Stimulated activated CD4-positive, alpha-beta T cell treated with anti-CD3 and anti-CD28 coated beads, Interleukin-4, amount 100 ng/mL, for 1 hour (primary cell): ENCODE measurements at places on chromosomes 1 and 21.

DNA sequence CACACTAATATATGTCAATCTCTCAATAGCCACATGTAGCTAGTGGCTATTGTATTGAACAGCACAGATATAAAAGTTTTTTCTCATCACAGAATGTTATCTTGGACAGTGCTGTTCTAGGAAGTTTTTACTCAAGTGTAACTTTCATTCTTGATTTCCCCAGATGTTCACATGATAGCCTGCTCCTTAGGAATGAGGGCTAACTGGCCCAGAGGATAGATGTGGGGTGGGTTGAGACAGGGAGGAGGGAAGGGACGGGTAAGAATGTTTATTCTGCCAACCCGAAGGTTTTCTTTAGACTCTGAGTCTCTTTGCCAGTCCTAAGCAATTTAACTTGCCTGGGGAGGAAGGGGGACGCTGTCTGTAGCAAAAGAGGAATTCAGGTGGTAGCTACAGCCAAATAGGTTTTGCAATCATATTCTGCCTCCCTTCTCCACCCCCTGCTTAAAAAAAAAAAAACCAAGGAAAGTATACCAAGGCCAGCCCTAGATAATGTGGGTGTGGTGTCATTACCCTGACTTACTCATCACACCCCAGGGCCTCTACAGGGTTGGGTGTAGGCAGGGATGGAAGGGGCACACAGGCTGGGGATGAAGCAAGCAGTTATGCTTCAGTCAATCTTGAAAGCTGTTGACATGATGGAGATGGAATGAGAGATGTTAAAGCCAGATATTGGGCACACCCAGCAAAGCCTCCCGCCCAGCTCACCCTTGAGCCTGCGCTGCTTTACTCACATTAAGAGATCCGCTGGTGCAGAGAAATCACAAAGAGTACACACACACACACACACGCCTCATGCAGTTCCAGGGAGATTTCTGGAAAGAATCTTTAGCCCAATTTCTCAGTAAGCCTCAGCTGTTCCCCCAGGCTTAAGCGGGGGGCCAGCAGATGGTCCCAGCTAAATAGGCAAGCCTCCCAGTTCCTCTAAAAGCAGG lies 59.9 kb downstream of the PLXNA2 start:
- no peak for DNase-seq

DNA sequence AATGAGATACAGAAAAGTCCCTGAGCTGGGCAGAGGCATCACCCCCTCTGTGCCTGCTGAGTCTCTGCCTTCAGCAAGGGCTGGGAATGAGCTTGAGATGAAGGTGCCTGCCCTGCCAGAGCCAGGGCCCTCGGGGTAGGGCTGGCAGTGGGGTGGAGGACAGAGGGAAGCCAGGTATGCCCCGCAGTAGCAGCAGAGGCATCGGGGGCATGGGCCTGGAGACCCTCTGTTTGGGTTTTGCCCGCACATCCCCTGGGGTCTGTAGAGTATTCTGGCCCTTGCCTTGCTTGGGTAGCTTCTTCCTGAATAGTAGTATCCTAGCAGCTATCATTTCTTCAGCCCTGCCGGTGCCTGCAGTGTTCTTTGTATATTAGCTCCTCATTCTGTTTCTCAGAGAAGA lies 33.0 kb downstream of the QSOX1 start:
- no peak for DNase-seq

DNA sequence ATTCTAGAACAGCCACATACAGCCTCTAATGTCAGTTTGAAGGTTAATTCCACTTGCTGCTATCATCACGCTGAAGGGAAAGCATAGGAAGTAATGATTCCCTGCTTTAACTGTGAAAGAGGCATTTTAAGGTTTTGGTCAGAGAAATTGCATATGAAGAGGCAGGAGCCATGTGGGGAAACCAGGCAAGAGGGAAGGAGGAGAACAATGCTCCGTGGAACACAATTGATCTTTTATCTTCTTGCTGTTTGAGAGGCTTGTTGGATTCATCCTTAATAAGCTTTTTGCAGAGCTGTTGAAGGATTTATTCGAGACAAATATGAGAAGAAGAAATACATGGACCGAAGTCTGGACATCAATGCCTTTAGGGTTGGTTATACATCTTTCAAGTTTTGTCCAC lies 35.9 kb downstream of the SMAP2 start:
- no peak for DNase-seq

DNA sequence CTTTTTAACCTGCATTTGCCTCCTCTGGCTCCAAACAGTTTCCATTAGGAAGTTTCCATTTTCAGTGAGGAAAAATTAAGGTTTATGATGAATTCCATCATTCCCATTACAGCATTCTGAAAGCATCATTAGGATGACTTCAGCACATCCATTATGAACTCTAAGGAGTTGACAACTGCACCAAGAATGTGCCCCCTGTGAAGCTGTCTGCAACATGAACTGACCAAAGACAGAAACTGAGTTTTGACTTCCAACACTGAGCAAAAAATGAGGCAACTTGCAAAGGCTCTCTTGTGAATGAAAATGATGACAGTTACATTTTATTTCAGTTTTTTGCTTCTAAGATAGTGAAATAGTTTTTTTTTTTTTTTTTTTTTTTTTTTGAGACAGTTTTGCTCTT lies 18.3 kb upstream of the KCNE1 start:
- DNase-seq = no peak

GRCh38 chr1:8947127-8947691 lies 1.5 kb downstream of the CA6 start:
- DNase-seq = peak; percentile 18

GRCh38 chr1:116389013-116389412 lies 16.0 kb downstream of the ATP1A1 start:
- DNase-seq = no peak

DNA sequence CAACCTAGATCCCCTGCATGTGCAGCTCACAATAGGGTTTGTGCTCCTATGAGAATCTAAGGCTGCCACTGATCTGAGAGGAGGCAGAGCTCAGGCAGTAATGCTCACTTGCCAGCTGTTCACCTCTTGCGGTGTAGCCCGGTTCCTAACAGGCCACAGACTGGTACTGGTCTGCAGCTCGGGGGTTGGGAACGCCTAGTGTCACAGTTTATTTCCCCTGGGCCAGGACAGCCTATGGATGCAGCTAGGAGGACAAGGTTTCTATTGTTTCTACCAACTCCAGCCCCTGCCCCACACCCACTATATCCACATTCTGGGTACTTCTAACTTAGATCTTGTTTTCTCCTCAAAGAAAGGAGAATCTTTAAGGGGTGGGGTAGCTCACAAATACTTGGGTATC lies 58.7 kb upstream of the PRRC2C start:
- no peak for DNase-seq

DNA sequence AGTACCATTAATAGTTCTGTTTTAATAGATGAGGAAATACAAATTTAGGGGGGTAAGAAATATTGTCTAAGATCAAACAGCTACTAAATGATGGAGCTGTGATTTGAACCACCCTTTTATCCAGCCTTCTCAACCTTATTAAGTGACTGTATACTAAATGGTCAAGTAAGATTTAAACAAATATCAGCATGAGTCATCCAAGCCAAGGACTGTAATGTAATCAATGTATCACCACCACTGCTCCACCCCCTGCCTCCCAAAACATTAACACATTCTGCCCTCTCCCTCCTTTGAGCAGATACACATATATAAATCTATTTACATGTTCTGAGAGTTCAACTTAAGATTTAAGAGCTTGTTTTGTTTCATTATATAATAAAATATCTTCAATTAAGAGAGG lies 58.9 kb downstream of the LRRC40 start:
- DNase-seq = no peak

DNA sequence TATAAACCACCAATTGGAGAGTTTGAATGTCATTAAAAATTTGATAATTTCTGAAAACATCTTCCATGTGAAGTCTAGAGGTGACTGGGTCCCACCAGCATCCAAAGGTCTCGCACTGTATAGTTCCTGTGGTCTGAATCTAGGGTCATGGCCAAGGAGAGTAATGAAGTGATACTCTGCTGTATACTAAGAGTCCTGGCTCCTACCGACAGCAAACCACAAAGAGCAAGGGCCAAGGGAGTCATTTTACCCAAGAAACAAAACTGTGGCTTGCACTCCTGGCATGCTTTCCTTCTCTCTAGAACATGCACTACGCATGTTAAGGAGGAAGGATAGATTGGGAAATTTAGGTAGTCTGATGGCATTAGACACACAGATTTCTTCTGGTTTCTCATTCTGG lies 115.6 kb downstream of the BRINP2 start:
- no peak for DNase-seq

DNA sequence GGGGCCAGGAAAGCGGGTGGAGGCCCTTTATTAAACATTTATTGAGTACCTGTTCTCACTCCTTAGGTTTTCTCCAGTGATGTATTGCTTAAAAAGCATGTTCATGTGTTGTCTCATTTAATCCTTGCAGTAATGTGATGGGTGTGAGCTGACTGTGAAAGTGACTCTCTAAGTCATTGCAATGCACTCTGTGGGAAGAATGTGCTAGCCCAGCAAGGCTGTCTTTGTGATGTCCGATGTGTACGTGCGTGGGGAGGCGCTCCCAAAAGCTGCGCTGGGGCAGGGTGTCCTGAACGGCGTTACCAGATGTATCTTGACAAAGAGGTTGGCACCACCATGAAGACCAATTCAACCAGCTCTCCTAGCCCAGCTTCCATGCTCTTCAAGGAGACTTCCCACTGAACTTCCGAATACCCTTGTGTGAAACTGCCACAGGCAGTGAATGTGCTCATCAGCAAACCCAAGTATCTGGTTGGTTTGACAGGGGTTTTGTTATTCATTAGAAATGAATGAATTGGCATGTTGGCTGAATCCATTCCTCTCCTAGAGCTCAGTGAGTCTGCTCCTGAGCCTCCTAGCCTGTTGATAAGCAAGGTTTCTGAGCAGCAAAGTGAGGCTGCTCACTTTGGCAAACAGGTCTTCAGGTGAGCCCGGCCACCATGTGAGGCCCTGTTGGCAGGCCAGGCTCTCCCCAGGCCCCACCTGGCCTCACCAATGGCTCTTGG lies 28.0 kb downstream of the NUAK2 start:
- DNase-seq = no peak

DNA sequence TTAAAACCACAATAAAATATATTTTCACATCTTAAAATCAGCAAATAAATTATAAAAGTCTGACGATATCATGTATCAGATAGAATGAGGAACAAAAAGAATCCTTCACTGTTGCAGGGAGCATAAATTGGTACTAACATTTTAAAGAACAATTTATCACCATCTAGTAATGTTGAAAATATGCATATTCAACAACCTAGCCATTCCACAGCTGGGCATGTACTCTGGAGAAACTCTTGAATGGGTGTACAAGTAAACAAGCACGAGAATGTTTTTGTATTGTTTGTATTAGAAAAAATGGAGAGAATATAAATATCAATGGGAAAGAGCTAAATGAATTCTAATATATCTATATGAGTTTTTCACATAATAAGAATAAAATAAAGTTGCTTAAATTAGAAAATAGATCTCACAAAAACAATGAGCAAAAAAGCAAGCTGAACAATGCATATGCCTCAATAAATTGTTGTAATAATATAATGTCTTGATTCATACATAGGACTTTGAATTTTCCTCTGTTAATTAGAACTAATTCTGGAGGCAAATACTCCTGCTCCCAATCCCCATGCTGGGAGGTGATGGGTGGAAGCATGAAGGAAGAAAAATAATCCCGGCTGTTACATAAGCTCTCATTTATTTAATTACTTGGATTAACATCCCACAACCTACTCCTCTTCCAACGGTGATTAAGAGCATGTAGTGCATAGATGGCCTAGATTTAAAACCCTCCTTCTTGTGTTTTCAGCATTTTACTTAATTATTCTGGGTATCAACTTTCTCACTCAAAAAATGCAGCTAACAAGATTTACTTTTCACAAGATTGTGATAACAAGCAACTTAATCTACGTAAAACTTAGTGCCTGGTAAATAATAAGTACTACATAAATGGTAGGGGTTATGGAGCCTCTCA lies 5.5 kb upstream of the FMO2 start:
- no peak for DNase-seq

- DNase-seq = no peak
Observed at GRCh38 chr1:6603915-6604558, 1.4 kb upstream of the KLHL21 start.

DNA sequence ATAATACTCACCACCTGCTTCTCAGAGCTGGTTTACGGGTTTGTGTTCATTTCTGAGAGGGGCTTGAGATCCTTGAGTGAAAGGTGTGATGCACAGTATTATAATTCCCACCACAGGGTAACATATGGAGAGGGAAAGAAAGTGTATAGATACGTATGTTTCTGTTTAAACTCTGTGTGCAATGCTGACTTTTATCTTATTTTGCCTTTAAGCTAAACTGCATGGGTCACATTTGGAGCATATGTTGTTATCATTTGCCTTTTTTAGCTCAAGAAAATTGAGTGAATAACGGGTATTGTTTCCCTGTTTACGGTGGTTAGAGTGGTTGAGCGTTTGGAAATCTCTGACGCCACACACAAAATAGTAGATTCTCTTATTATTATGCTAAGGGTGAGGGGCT lies 191.1 kb upstream of the NFIA start:
- DNase-seq = no peak

GRCh38 chr1:83834621-83835264 lies 164.2 kb downstream of the TTLL7 start:
- DNase-seq = no peak

- DNase-seq = peak; percentile 27
Observed at GRCh38 chr21:33299181-33299752, 25.5 kb upstream of the IFNAR1 start.

DNA sequence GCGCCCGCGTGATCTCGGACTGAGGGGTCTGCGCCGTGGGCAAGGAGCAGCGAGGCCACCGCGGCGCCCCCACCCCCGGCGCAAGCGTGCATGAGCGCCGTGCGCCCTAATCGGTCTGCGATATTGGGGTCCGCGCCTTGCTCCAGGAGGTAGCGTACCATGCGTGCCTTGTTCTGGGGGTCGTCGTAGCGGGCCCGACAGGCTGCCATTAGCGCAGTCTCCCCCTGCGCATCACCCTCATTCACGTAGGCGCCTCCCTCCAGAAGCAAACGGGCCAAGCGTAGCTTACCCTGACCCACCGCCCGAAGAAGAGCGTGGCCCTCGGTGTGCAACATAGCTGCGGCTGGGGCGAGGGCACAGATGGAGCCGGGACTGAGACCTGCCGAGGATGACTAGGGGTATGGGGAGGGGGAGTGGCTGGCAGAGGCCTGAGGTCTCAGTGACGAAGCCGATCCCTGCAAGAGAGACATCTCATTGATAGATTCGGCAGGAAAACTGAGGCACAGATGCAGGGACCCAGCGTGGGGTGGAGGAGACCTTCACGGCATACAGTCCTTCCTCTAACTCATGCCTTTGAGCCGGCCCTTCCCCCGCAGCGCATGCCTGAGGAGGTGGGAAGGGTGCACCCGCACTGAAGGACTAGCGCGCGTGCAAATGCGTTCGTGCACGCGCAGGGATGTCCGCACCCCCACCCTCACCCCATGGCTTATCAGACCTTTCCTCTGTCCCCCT lies 2.8 kb downstream of the ANKRD34A start:
- peak; percentile 68 for DNase-seq
